Fibroblast of skin of abdomen (primary cell): ENCODE measurements at places on chromosomes 1 and 21.
A peak's percentile ranks its signal among the peaks of the same experiment; 100 is the strongest.

- no peak for DNase-seq
Measured at GRCh38 chr1:10755970-10756521, 40.4 kb downstream of the CASZ1 start.

- no peak for DNase-seq
Measured at GRCh38 chr1:35854989-35855700, 27.9 kb upstream of the AGO1 start.

DNA sequence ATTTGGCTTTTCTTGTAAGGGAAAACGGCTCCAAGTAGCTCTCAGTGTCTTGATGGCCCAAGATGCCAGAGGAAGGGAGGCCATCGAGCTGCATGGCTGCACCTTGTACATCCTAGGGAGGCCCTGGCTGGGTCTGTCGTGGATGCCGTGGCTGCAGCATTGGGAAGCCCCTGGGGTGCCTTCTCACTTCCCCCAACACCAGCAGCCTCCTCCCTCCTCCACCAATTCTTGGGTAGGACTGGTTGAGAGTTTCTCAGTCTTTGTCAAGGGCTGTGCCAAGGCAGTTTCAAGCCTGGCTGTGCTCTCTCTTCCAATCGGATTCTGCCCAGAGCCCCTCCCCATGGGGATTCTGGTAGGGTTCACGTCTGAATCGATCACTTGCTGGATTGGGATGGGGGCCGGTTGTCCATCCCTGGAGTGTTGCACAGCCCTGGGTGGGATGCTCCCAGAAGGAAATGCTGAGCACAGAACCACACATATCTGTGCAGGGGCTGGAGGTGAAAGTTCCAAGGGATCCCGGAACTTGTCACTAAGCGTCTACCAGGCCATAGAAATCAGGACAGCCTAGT lies 14.0 kb upstream of the SPSB1 start:
- no peak for DNase-seq

- DNase-seq = no peak
Measured at GRCh38 chr1:155809088-155809487, 47.9 kb downstream of the GON4L start.

DNA sequence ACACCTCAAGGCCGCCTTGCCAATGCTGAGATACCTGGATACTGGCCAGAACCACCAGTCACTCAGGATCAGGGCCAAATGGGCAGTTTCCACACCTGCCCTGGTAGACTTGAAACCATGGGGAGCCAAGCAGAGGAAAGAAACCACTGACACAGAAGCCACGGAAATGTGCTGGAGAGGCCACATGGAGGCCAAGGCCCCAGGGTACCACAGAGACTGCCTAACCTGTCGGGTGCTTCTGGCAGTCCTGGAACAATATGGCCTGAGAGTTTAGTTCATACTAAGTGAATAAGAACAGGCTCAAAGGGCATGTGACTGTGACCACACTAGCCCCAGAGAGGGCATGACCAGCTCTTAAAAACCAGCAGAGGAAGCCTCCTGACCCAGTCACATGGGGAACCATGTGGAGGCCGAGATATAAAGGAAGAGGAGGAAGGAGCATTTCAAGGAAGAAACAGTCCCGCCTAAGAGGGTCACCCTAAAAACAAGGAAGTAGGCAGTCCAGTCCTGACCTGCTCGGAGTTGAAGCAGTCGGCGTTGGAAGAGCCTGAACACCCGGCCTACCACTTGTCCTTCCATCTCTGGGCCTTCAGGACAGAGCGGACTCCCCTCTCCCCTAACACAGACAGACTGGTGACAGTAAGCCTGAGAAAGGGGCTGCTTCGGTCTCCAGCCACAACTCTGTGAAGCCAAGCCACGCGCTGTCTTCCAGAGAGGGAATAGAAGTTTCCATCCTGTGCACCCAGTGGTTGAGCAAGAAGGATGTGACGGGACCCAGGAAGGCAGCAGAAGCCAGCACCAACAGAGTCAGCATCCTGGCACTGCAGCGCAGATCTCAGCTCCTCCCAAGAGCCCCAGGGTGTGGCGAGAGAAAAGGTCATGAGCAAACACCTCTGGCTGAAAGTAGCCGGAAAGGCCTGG lies at the start of gene DENND2D:
Gene DENND2D (minus strand): TSS at position 766 of the 921 bp plus-strand sequence. CDS start 187 bp downstream, at position 579.
- no peak for DNase-seq

GRCh38 chr1:165936542-165936941 lies 109.1 kb downstream of the UCK2 start:
- DNase-seq = no peak

GRCh38 chr1:8651236-8651890 lies 166.1 kb downstream of the RERE start:
- DNase-seq = no peak

DNA sequence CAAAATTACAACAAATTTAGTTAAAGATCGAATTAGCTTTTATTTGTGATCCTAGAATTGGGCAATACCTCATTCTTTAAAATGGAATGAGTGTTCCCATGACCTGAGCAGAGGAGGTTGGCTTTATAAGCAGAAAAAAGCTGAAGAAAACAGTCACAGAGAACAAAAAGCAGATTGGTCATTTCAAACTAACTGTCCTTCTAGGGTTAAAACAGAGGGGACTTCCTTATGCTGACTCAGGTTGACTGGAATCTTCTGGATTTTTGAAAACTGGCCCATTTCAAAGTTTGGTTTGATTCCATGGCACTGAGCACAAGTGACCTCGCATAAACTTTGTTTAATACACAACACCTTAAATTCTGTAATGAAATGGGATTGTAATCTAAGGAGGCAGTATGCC lies 17.6 kb downstream of the NFASC start:
- DNase-seq = peak; percentile 71

- no peak for DNase-seq
Measured at GRCh38 chr1:225561675-225562074, 91.2 kb downstream of the ENAH start.

DNA sequence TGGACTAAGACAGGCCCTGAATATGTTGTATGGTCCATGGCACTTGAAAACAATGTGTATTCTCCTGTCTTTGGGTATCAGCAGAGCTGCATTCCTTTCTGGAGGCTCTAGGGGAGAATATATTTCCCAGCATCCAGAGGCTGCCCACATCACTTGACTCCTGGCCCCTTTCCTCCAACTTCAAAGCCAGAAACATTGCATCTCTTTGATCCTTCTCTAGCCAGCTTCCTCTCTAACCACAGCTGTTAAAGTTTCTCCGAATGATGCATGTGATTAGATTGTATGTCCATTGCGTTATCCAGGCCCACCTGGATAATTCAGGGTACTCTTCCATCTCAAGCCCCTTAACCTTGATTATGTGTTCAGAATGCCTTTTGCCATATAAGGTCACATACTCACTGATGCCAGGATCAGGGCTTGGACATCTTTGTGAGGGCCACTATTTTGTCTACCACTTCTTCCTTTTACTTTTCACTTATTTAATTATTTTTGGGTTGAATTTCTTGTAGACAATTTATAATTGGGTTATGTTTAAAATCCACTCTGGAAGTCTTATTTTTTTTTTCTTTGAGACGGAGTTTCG lies 5.3 kb downstream of the CHD1L start:
- no peak for DNase-seq

- no peak for DNase-seq
Measured at GRCh38 chr1:170182442-170182841, 36.7 kb downstream of the NTMT2 start.

DNA sequence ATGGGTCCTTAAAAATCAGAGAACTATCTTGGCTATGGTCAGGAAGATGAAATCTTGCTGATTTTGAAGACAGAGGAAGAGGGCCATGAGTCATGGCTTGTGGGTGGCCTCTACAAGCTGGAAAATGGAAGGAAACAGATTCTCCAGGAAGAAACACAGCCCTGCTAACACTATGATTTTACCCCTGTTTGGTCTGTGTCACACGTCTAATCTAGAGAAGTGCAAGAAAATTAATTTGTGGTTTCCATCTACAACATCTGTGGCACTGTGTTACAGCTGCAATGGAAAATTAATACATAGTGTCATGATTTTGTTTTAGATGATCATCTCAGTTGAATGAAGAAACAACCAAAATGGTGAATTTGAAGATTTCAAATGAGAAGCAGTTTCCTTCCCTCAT lies 288.7 kb upstream of the NRIP1 start:
- no peak for DNase-seq

GRCh38 chr1:84968101-84968500 lies 28.8 kb downstream of the MCOLN2 start:
- DNase-seq = no peak

DNA sequence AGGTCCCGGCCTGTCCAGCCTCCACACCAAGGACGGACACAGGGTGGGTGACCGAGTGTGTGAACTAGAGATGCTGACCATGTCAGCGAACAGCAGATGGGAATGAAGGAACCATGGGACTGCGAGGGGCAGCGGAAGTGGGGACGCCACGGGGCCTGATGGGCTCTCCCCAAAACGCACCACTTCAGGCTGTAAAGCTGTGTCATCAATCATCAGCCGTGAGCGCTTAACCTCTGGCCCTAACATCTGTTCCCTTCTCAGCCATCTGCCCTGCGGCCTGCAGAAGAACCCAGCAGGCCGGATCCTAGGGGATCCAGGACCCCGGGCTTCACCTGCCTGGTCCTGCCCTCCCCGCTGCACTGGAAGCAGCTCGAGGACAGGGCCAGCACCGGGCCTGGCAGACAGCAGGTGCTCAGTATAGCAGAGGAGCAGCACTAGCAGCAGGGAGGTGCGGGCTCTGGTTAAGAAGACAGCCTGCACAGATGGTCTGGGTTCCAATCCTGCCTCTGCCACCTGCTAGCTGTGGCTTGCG lies 58.7 kb downstream of the DMRTB1 start:
- DNase-seq = no peak

DNA sequence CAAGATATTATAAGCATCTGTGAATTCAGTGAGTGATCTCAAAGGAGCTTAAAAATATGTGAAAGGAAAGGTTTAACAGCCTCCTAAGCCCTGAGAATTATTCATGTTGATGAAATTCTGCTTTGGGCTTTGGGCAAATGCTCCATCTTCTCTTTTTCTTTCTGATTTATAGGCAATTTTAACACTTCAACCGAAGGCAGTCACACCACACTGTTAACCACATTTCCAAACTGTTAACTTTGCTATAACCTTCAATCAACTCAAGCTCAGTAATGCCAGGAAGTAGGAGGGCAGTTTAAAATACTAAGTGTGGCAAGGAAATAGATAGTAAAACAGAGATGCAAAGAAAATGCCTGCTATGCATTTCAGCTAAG lies 54.4 kb upstream of the NEK7 start:
- DNase-seq = peak; percentile 91

- DNase-seq = no peak
Measured at GRCh38 chr1:33092438-33092837, 11.5 kb downstream of the AZIN2 start.

- DNase-seq = no peak
Measured at GRCh38 chr1:83919872-83920271, 79.1 kb downstream of the TTLL7 start.

DNA sequence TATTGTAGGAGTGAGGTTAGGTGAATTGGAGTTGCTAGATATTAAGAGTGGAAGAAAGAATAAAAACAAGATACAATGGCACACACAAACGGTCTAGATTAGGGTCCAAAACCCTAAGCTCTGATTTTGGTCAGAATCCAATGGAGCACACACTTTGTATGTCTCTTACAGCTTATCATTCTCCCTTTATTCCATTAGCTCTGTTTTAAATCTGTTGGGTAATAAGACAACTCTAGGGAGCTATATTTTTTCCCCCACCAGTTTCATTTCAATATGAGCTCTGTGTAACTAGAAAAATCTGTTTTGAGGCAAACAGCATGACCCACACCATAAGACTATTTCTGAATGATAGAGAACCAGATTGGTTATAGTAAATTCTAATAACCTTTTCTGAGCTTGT lies 465.6 kb downstream of the ADGRL2 start:
- DNase-seq = no peak

DNA sequence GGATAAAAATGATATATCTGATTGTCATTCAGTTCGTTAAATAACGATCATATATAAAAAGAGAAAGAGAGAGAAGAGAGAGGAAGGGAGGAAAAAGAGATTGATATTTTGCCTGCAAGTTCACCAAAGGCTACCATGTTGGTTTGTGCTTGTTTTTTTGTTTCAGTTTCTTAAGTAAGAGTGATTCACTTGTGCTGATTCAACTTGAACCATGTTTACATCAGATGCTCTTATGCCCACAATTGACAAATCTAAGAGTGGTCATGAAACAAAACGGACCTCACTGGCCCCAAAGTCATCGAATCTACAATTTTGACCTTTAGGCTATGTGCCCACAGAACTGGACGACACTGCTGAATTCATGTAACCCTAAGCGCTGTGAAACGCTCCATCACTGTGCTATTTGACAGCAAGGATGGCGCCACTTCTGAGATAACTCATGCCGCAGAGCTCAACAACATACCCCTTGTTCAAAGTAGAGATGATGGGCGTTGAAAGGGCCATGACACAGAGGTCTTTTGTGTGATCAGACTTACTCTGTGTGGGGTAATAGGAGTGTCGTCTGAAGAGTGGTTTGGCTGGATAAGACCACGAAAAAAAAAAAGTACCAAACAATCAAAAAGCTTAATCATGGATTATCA lies 481.4 kb downstream of the SETD4 start:
- peak; percentile 31 for DNase-seq

DNA sequence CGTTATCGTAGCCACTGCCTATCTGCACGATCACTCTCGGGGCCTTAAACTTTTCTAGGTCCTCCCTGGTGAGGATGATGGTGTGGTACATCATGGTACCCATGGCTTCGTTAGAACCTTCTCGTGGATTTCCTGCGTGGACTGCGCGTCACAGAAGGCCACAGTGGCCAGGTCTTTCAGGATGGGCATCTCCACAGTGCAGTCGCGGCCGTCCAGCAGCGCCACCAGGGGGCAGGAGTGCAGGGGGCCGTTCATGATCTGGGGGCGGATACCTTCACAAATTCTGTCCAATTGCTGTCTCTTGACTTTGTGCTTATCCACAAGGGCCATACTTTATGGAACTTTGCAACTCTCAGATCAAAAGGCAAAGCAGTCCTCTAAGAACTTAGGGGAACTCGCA lies 69.6 kb downstream of the WLS start:
- no peak for DNase-seq

DNA sequence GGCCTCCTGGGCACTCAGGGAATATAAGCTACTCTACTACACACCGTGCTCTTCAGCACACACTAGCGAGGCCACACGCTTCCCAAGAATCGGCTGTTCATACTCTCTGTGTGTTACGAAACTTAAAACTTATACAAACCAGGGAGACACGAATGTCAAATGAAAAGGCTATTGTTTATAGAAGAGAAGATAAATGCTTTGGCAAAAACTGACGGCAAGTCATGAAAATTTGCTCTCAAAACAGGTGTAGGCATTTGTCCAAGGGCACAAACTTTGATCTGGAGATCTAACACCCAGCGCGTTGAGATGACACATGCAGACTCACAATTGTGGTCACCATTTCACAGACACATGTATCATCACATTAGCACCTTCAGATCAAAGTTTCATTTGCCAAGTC lies 46.1 kb downstream of the USP48 start:
- no peak for DNase-seq
